ENCODE measurements at places on chromosomes 12 and 14. TPM values are rescaled to one million over a fixed set of nuclear protein-coding genes. Genes with fewer than 3 reads are reported as not detected.

- H3K4me3 ChIP-seq = no peak overlapping the region
- no peaks in the 10 kb centered on the region for H3K36me3 ChIP-seq
- DNase-seq = no peak
- H3K27ac ChIP-seq = no peak overlapping the region
- no peaks in the 10 kb centered on the region for H3K27me3 ChIP-seq
- H3K4me1 ChIP-seq = no peaks in the 10 kb centered on the region
Observed at GRCh38 chr12:47912556-47912955, 7.8 kb upstream of the VDR start.

- H3K4me1 ChIP-seq = no peaks in the 10 kb centered on the region
- no peaks in the 10 kb centered on the region for H3K27me3 ChIP-seq
- H3K4me3 ChIP-seq = no peak overlapping the region
- no peaks in the 10 kb centered on the region for H3K36me3 ChIP-seq
- DNase-seq = no peak
Observed at GRCh38 chr12:53803194-53803593, 51.4 kb upstream of the CISTR start.

DNA sequence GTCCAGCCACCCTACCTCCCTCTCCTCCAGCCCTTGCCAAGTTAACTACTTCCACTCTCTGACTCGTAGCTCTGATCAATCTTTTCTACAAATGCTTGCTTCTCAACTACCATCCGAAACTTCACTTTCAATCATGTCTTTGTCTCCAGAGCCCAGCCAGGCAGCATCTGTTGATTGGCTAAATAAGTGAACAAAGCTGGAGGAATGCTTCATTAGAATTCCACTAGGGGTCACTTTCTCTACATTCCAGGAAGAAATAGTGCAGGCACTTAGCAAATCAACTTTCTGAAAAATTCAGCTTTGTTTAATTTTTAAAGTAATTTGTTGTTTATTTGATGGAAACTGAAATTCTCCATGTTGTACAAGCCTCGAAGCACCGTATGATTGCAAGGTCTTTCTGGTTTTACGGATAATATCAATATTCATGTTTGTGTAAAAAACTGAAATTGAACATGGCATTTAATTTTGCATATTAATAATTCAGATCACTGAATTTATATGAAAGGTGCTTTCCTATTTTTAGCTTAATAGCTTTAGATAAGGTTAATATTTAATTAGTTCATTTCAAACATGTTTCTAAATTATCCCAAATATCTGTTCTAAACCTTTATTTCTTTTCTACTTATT lies 32.4 kb upstream of the HELB start:
- no peak for DNase-seq
- H3K27ac ChIP-seq = no peak overlapping the region
- H3K4me3 ChIP-seq = no peak overlapping the region
- no peaks in the 10 kb centered on the region for H3K4me1 ChIP-seq
- no peaks in the 10 kb centered on the region for H3K27me3 ChIP-seq
- no peaks in the 10 kb centered on the region for H3K36me3 ChIP-seq

DNA sequence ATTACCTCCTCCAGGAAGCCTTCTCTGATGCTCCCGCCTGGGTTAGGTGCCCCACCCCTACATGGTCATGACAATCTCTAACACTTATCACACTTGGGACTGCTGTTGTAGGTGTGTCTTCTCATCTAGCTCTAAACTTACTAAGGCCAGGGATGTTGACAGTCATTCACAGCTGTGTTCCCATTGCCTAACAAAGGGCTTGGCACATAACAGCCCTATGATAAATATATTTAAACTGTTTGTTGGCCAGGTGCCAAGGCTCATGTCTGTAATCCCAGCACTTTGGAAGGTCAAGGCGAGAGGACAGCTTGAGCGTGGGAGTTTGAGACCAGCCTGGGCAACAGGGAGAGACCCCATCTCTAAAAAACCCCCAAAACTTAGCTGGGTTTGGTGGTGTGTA lies 98.8 kb upstream of the RGS6 start:
- H3K36me3 ChIP-seq = no peaks in the 10 kb centered on the region
- H3K4me1 ChIP-seq = no peaks in the 10 kb centered on the region
- H3K27ac ChIP-seq = no peak overlapping the region
- no peaks in the 10 kb centered on the region for H3K27me3 ChIP-seq

DNA sequence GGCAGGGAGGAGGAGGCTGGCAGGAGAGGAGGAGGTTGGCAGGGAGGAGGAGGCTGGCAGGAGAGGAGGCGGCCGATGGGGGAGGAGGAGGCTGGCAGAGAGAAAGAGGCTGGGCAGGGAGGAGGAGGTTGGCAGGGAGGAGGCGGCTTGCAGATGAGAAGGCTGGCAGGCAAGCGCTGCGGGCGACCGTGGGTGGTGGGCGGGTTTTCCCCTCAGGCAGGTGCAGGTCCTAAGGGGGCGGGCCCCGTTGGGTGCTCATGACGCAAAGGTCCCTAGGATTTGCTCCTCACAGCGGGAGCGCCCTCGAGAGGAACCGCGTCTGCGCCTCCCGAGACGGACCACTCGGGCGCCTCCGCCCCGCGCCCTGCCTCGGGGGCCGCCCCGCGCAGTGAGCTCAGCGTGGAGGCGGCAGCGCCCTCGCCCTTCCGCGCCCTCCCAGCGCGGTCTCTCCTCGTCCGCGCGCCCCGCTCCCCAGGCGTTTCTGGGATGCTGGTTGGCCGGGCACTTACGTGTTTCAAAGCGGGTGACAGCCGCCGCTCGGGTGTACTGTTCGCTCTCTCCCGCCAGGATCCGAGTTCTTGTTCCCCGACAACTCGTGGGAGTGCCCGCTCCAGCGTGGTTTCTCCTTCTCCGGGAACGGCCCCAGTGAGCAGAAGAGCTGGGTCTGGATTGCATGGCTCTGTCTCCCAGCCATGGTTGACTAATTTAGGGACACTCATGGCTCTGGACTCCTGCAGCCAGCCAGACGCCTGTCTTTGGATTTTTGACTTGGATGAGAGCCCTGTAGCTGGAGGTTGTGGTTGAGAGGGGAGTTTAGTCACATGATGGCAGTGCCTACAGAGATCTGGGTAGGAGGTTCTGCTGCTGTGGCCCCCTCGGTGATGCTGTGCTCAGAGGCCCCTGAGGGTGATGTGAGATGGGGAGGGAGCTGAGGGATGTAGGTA lies 64.1 kb upstream of the PPP4R3A start:
- H3K27ac ChIP-seq = peak overlapping the region; percentile 91
- peak overlapping the region; percentile 84 for H3K4me3 ChIP-seq
- no peaks in the 10 kb centered on the region for H3K27me3 ChIP-seq

GRCh38 chr12:52285851-52286530 lies 5.3 kb downstream of the KRT81 start:
- H3K36me3 ChIP-seq = no peaks in the 10 kb centered on the region
- H3K4me3 ChIP-seq = no peak overlapping the region
- DNase-seq = no peak
- H3K27me3 ChIP-seq = no peaks in the 10 kb centered on the region
- H3K27ac ChIP-seq = no peak overlapping the region
- H3K4me1 ChIP-seq = peaks cover 5% of the 10 kb centered on the region

GRCh38 chr12:75978677-75979076 lies 52.9 kb downstream of the PHLDA1 start:
- no peak for DNase-seq
- peak overlapping the region; percentile 64 for H3K27ac ChIP-seq
- no peaks in the 10 kb centered on the region for H3K36me3 ChIP-seq

DNA sequence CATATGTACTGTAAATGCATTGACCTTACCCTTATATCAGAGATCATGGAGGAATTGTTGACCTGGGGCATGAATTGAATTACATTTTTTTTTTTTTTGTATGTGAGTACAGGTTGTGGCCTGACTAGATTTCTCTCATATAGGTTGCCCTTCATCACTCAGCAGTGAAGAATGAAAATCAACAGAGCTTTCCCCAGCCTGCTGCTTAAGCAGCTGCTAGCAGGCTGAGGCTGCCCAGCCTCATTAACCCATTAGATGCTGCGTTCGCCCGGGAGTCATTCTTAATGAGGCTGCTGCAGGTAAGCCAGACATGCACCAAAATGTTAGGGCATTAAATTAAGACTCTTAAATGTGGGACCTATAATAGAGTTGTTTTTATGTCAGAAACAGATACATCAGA lies 236.0 kb downstream of the ETNK1 start:
- no peak overlapping the region for H3K27ac ChIP-seq
- DNase-seq = no peak

GRCh38 chr12:120159509-120160237 lies 34.8 kb downstream of the GCN1 start:
- no peaks in the 10 kb centered on the region for H3K4me1 ChIP-seq
- H3K36me3 ChIP-seq = peaks cover 89% of the 10 kb centered on the region
- DNase-seq = no peak
- no peak overlapping the region for H3K4me3 ChIP-seq
- H3K27me3 ChIP-seq = no peaks in the 10 kb centered on the region
- H3K27ac ChIP-seq = no peak overlapping the region

Gene GYS2
- not detected for total RNA-seq

Gene ENDOU
- 0.49 TPM for total RNA-seq

Gene ASIC1
- total RNA-seq = not detected

Gene SLC16A7
- 175 TPM for total RNA-seq

Gene KRT4
- not detected for total RNA-seq

Gene GPR137C
- 0.99 TPM for total RNA-seq

Gene MBD6
- total RNA-seq = 54.3 TPM

All from thoracic aorta (tissue), 2 donors.